ENCODE measurements at places on chromosomes 1 and 21.
A peak's percentile ranks its signal among the peaks of the same experiment; 100 is the strongest.

GRCh38 chr1:80050523-80050922 is 1044.0 kb upstream of the ADGRL4 start:
- DNase-seq: no peak

GRCh38 chr1:27915082-27915575 is 19.7 kb upstream of the SMPDL3B start:
- DNase-seq: no peak

DNA sequence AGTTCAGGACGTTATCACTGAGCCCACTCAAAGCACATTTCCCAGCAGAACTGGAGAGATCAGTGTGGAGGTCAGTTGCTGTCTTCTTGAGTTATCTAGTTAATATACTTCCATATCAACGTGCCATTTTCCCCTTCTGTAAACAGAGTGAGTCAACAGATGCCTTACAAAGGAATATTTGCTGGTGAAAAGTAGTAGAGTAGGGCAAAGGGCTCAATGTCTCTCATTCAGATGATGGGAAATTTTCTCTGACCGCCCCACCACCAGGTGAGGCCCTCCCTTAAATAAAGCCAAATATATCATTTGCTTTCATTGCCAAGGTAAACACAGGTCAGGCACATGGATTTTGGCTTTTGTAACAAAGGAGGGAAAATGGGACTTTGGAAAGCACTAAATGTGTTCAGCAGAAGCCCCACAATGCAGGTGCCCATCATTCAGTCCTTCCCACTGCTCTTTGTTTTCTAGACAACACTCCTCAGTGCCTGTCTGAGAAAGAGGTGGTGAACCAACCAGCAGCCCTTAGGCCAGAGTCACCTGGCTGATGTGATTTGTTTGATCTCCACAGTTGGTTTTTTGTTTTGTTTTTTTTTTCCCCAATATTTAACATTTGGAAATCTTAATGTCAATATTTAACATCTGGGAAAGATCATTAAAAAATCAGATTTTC is 40.5 kb upstream of the SAMD13 start:
- DNase-seq: no peak

- no peak for DNase-seq
Observed at GRCh38 chr1:48472638-48473037, 634 bp upstream of the SPATA6 start.

DNA sequence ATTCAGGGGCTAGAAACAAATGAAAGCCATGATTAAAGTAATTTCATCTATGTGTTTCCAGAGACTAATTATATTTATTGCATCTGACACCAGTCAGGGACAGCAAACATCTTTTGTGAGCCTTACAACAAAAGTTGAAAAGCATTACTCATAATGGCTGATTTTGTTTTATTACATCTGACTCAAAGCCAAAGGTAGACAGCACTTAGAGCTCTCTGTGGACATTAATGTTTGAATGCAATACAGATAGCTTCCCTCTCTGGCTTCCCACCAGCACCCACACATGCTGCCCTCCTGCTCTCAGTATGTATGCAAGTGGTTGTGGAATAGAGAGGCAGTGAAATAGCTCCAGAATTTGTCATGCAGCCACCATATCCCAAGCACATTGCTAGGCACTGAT is 198.7 kb downstream of the SETD4 start:
- no peak for DNase-seq

- DNase-seq: no peak
Observed at GRCh38 chr1:209100460-209100859, 483.1 kb upstream of the CAMK1G start.

GRCh38 chr1:203756036-203756435 is 8.9 kb upstream of the LAX1 start:
- DNase-seq: no peak

DNA sequence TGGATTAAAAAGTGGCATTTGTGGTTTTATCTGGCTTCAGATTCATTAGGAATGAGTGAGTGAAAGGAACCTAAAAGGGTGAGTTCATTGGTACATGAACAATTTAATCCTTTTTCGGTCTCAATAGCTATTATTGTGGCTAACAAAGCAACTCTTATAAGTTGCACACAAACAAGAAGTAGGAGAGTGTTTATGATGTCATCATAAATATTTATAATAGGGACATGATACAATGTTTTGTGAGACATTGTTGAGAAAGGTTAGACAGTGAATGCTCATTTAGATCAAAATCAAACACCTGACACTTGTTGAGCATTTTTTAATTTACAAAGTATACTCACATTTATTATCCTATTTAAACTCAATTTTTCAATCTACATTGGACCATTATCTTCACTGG is 363.4 kb downstream of the PDE4B start:
- DNase-seq: no peak

- DNase-seq: no peak
Observed at GRCh38 chr1:54697896-54698295, 17.8 kb upstream of the TTC4 start.

DNA sequence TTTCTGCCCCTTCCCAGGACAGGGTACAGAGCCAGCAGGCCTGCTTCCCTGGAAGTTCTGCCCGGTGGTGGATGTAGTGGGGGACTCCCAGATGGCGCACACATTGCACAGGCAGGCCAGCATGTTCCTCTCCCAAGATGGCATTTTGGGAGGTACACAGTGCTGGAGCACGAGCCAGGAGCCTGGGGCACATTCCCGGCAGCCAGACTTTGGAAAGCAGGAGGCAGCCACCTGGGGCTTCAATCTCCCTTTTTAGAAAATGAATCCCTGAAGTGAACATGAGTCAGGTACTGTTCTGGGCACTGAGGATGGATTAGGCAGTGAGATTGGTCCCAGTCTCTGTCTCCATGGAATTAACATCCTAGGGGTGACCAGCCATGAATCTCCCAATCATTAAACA is 56.9 kb downstream of the RUNX1 start:
- no peak for DNase-seq

DNA sequence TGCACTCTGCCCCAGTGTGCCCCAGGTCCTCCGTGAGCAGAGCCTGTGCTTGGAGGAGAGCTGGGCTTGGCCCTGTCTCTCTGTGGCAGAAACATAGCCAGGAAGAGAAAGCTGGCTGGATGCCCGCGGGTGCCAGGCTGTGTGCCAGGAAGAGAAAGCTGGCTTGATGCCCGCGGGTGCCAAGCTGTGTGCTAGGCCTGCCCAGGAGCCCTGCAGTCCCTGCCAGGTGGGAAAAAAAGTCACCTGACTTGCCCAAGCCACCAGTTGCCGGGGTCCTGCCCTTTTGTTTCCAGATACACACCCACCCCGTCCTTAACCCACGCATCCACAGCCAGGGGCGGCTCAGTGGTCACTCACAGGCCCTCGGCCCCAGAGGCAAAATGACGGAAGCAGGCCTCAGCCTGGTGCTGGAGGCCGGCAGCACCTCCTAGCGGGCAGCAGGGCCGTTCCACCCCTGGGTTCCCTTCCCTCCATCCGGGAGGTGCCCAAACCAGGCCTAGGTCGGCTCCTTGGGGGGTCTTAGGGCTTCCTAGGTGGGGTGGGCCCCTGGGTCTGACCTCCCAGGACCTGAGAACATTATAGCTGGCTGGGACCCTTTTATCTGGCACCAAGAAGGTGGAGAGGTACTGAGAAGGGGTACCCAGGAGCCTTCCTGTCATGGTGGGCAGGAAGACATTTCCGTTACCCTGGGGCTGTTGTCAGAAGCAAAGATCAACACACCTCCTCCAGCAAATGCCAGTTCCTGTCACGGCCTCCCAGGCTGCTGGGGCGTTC is 9.1 kb downstream of the ITGB2 start:
- no peak for DNase-seq

- no peak for DNase-seq
Observed at GRCh38 chr1:221717485-221717853, 24.4 kb downstream of the DUSP10 start.

GRCh38 chr1:185969028-185969427 is 234.8 kb downstream of the HMCN1 start:
- no peak for DNase-seq

DNA sequence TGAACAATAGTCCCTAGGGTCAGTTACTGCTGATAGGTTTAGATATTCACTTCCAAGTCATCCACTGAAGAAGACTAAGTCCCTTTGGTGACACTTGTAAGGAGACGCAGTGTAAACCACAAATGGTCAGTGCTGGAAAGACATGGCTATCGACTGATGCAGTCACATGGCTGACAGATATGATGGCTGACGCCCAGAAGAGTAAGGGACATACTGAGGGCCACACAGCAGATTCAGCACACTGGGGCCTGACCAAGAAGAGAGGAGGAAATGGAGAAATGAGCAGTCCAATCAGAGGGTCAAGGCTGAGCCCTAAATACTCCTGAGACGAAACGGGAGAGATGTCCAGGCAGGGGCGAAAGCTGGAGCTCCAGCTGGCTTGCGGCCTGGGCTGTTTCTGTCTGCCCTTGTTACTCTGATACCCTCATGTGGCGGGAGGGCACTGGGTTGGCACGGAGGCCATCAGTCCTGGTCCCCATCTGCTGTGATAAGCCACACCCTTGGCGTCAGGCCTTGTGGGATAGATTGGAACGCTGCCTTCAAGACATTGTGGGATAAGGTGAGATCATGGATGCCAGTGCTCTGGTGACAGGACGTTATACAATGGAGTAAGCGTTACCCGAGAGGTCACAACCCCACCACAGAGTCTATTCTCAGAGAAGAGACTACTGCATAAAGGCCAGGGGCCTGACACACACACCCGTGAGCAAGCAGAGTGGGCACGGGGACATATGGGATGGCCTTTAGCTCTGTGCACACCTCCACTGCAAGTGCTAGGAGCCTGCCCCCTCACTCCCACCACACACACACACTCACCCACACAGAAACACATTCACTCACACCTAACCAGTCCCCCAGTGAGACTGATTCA is 158.4 kb downstream of the TRABD2B start:
- DNase-seq: no peak

- peak; percentile 64 for DNase-seq
Observed at GRCh38 chr1:101587741-101588140, 350.9 kb downstream of the S1PR1 start.

DNA sequence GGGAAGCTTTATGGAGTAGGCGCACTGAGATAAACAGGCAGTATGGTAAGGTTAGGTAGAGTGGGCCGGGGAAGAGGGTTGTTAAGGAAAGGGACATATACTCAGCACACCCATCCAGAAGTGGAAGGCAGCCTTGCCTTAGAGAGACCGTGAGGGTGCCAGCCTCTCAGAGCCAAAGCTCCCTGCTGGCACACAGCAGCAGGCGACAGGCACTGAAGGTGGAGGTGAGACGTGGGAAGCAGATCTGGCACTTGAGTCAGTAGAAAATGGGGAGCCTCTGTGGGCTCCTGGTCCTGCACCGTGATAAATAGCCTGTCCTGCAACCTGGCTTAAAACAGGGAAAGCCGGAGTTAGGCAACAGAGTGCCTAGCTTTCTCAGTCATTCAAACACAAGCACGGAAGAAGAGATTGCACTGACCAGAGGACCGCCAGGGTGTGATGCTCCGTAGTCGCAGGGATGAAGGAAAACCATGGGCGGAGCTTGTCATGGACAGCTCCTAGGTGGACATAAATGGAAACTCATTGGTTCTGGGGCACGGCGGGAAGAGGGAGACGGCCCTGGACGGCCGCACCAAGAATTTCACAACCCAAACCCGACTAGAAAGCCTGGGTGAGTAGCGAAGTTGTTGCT is 15.5 kb downstream of the KCNK1 start:
- DNase-seq: no peak

- DNase-seq: no peak
Observed at GRCh38 chr1:172566196-172566997, 33.4 kb downstream of the SUCO start.

DNA sequence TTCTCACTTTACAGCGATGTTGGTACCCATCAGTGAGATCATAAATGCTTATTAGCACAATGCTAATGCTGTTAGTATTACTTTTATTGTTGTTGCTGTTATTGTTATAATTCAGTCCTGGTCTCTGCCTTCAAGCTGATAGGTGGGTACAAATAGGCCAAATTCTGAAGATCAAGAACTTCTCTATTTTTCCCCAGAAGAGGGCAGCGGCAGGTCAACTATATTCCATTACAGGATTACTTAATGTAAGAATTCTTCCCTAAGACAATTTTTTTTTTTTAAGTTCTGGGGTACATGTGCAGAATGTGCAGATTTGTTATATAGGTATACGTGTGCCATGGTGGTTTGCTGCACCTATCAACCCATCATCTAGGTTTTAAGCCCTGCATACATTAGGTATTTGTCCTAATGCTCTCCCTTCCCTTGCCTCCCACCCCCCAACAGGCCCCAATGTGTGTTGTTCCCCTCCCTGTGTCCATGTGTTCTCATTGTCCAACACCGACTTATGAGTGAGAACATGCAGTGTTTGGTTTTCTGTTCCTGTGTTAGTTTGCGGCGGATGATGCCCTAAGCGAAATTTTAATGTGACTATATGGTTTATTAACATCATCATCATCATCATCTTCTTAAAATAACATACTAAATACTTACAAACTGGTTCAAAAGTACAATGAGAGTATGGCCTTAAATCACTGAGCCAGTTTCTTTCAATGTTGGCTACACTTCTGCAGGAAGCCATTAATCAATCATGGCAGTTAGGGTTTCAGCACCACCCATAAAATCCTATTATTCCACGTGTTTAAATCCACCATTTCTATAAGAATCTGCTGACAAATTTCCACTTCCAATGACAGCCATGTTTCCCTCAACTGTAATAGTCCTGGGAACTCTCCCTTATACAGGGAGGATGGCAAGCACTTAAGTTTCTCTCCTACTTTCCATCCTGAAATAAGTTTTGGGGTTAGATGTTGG is 19.2 kb downstream of the SLC19A2 start:
- DNase-seq: peak; percentile 31

DNA sequence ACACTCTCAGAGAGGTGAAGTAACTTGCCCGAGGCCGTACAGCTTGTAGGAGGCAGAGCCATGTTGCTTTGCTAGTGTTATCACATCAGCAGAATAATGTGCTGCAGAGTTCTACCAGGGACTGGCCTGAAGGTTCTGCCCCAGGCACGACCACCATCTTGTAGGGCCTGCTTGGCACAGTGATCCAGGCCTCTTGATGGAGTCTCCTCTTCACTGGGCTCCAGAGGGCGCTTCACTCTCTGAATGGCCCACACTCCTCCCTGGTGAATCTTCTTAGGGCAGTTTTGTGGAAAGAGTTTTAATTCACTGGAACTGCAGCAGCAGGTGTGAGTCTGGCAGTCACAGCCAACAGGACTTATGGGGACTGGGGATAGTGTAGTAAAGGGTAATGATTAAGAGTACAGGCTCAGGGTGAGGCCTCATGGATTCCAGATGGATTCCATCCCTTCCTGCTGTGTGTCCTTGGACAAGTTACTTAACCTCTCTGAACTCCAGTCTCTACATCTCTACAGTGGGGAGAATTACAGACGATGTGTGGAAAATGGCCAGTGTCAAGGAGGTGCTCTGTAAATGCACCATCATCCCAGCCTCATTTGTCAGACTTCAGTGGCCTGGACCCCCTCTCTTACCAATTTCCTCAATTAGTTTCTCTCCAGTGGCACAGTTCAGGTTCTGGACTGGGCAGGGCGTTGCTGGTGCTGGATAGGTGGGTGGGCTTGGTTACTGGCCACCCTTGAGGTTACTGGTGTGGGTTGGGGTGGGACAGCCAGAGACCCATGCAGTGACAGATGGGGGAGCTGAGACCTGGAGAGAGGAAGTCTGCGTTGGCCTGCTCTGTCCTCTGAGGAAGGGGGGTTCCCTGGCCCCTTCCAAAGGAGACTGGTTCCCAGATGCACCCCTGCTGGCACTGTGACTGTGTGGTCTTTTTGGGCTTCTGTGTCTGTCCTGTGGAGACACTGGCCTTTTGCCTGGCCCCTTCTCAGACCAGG is 45.9 kb upstream of the CSF3R start:
- no peak for DNase-seq

All from muscle of arm (tissue), 14 donors.